ENCODE measurements at places on chromosomes 13 and 19. TPM values are rescaled to one million over a fixed set of nuclear protein-coding genes. Genes with fewer than 3 reads are reported as not detected.

CRLF1 gene
- not detected for total RNA-seq

TNNI3 gene
- 0.63 TPM for total RNA-seq

OR10H1 gene
- total RNA-seq, result not detected

PSPN gene
- 1.9 TPM for total RNA-seq

MUC16 gene
- total RNA-seq, result not detected

CGB8 gene
- not detected for total RNA-seq

PEAK3 gene
- 1.2 TPM for total RNA-seq

NLRP4 gene
- total RNA-seq, result not detected

EFNA2 gene
- total RNA-seq, result not detected

ZNF547 gene
- total RNA-seq, result 3.9 TPM

POSTN gene
- total RNA-seq, result not detected

B3GNT8 gene
- 1.1 TPM for total RNA-seq

ZNF135 gene
- total RNA-seq, result 0.12 TPM

STOML3 gene
- total RNA-seq, result not detected
